Activated CD4-positive, alpha-beta T cell treated with anti-CD3 and anti-CD28 coated beads, Interleukin-2, amount 10 ng/mL, durations not matched to agents 7 days and 5 days (primary cell): ENCODE measurements at places on chromosomes 7 and 10.
A peak's percentile ranks its signal among the peaks of the same experiment; 100 is the strongest.

DNA sequence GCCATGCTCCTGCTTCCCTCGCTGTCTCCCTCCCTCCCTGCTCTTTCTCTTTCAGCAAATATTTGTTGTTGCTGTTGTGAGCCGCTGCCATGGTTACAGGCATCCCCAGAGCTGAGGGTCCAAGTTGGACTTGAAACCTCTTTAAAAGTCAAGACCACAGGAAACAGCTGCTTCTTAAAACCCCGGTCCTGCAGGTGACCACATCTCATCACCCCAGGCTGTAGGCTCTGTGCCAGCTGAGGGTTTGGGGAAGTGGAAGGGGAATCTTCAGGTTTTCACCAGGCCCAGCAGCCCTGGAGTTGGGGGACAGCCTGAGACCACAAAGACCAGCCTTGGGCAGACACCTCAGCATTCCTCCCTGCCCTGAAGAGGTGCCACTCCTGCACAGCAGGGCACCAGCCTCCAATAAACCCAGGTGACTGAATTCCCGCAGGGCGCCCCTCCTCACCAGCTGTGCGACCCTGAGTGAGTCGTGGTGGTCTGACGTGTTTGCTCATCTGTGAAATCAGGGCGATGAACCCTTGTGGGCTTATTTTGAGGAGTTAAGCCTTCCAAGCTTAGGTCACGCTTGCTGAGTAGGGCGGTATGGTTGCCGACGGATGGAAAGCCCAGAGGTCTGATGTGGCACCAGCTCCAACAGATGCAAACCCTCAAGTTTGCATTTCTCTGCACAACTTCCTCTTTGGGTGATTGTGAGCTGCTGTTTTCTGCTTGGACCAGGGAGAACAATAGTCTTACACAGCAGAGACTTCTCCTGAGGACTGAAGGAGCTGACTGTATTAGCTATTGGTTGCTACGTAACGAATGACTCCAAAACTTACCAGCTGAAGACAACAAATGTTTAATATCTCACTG lies 24.8 kb downstream of the NPTX2 start:
- no peak for DNase-seq

DNA sequence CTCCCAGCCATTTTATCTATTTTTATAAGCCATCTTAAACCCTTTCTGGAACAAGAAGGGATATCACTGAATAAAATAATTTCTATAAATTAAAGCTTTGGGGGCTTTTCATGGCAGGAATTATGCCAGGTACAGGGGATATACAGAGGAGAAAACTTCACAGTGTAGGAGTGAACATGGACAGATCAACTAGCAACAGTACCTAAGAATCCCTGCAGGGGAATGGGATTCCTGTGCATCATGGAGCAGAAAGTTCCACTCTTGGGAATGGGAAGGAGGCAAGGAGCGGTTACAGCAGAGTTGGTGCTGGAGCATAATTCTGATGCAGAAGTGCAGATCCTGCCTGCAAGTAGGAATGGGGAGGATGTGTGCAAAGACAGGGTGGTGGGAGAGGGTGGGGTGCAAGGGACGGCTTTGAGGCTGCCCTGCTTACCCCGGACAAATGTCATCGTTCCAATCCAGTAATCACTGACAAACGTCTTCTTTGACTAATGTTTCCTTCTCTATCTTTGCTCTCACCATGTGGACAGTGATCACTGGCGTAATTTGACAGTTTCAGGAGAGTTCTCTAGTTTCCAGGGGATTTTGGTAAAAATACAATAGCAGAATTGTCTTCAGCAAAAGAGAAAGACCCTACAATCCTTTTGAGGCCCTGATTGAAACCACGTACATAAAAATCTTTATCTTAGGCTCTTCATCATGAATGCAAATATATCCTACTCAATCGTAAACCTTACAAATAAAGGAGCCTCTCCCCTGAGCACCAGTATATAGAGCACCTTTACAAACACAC lies 196.7 kb downstream of the HECW1 start:
- DNase-seq = no peak

GRCh38 chr7:66442385-66442784 lies 186.3 kb upstream of the KCTD7 start:
- DNase-seq = no peak

- DNase-seq = no peak
Observed at GRCh38 chr10:95406651-95407280, 116.0 kb upstream of the PDLIM1 start.

DNA sequence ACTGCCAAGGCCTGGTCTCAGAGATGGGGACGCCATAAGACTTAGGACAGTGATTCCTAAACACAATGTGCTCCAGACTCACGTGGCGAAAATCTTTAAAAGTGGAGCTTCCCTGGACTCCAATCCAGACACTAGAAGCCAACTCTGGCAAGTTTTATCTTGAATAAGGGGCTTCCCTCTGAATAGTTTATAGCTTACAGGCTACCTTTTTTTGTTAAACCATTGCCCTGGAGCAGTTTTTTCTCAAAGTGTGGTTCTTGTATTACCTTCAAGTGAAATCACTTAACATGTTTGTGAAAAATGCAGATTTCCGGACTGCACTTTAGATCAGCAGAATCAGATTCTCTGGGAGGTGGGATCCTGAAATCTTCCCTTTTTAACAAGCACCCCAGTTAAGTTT lies 171.7 kb upstream of the PHF14 start:
- no peak for DNase-seq

- no peak for DNase-seq
Observed at GRCh38 chr7:137287651-137288258, 55.8 kb downstream of the PTN start.

DNA sequence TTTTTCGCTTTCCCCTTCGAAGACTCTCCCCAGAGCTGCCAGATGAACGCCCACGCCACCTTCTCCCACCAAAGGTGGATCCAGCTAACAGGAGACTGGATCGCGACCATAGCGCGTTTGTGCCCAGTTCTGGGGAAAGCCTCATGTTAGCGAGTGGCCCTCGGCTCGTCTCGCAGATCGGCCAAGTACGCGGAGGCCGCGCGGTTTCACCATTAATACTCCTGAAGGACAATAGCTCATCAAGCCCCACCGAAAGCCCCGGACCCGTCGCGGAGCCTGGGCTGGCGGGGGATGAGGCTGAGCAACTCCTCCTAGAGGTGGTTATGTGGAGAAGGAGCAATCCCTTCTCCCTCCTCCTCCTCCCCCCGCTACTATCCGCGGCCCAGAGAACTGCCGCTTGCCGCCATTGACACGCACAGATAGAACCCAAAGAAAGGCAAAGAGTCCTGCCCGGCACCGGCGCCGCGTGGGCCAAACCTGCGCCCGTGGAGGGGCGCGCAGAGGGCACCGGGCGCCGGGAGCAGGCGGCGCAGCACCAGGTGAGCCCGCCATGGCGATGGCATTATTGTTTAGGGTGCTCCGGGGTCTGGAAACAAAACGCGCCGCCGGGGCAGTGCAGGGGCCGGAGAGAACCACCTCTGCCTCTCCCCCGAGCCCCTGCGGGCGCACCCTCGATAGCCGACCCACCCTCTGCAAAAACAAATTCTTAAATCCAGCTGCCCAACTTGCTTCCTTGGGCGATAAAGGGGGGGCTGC lies at the start of gene MACROH2A2:
Gene MACROH2A2 (plus strand): TSS at position 385 of the 756 bp plus-strand sequence. CDS start 22,813 bp downstream, outside the sequence.
- peak; percentile 13 for DNase-seq

DNA sequence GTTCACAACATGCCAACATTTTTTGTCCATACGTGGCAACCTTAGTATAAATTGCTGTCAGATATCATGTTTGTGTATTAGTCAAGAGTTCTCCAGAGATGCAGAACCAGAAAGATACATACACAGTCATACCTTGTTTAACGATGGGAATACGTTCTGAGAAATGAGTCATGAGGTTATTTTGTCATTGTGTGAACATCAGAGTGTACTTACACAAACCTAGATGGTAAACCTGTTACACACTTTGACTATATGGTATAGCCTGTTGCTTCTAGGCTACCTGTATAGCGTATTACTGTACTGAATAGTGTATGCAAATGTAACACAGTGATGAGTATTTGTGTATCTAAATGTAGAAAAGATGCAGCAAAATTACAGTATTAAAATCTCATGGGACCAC lies 22.3 kb downstream of the ZNF518A start:
- no peak for DNase-seq

- no peak for DNase-seq
Observed at GRCh38 chr7:101239191-101239950, 1.8 kb upstream of the CLDN15 start.

GRCh38 chr7:157561816-157562410 lies 225.1 kb downstream of the DNAJB6 start:
- no peak for DNase-seq

GRCh38 chr7:50347693-50348092 lies 43.2 kb downstream of the IKZF1 start:
- DNase-seq = peak; percentile 69

- DNase-seq = no peak
Observed at GRCh38 chr7:134548877-134549276, at the start of gene AKR1B15. Gene AKR1B15, plus strand, starts transcription at chr7:134549110. Its CDS starts 15,510 bp downstream, at chr7:134564620.

- DNase-seq = no peak
Observed at GRCh38 chr10:85593226-85593772, 773.3 kb downstream of the GRID1 start.

DNA sequence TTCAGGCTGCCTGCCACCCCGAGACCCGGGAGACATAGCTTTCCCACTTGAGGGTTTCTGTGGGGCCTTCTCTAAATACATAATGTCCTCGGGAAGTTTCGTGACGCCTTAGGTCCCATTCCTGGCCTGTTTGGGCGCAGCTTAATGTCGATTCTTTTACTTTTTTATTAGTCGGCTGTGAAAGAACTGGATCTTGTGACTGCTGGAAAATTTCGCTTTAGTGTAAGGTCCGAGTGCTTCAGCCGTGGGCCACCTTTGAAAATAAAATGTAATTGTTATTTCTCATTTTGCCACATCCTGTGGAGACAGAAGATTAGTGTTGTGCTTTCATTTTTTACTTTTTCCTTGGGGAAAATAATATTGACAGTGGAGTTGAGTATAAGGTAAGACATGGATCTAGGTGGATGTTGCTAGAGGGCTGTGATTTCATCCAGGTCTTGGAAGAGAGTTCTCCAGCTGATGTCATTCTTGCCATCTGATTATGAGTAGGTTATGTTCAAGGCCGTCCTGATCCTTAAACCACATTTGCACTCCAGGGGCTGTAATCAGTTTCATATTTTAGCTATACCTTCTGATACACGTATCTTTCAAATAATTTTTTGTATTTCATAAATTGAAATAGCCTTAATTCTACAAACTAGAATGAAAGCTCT lies 830 bp downstream of the RAB18 start:
- no peak for DNase-seq

GRCh38 chr10:36462194-36462593 lies 663.2 kb upstream of the ANKRD30A start:
- DNase-seq = no peak

GRCh38 chr7:126790763-126791162 lies 462.0 kb downstream of the GRM8 start:
- DNase-seq = no peak

GRCh38 chr7:123666492-123666891 lies 10.8 kb downstream of the LMOD2 start:
- DNase-seq = no peak

DNA sequence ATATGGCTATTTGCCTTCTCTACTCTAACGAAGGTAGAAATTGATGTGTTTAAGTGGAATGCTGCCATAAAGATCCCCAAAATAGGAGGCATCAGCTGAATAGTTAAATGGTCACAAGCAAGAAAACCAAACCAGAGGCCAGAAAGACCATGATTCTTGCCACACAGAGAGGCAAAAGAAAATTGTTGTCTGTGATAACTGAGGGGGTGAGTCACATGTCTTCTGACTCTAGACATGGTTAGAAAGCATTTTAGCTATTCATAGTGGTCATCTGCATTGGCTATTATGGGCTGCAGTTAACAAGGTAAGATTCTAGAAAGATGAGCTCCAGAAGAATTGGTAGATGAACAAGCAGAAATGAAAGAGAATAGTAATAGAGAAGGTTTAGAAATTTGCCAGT lies 361.4 kb upstream of the NPSR1 start:
- DNase-seq = no peak

DNA sequence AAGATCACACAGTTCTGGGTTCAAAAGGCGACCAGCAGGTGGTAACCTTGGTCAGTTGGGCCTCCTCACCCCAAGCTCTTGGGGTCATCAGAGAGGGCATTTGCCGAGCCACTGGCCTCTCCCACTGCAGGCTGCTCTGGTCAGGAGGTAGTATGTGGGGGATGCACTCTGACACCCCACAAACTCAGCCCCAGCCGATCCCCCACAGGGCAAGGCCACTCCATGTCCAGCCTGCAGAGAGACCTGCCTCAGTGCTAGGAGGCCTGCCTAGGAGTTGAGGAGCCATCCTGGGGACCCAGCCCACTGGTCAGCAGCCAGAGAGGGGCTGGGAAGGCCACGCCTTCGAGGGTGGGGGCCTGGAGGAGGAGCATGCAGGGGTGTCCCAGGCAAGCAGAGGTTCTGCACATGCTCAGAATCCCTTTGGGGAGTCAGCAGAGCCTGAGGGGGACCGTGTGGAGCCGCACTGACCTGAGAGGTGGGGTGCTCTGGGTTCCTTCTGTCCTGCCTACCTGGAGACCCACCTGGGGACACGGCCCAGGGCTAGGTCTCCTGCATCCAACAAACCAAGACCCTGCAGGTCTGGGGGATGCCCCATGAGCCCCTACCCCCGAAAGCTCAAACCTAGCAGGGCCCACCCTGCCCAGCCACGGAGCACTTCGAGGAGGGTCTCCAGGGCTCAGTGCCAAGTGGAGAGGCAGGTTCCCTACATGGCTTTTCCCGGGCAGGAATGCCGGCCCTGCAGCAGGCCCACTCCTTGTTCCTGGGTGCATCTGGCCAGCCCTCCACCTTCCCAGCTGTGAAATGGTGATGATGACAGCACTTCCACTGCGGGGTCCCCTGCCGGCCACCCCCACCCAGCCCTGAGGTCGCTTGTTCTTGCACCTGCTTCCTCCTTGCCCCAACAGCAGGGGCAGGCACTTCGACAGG lies 58.5 kb downstream of the RASGEF1A start:
- DNase-seq = no peak

GRCh38 chr10:132336919-132337407 lies 5.0 kb downstream of the LRRC27 start:
- peak; percentile 17 for DNase-seq

DNA sequence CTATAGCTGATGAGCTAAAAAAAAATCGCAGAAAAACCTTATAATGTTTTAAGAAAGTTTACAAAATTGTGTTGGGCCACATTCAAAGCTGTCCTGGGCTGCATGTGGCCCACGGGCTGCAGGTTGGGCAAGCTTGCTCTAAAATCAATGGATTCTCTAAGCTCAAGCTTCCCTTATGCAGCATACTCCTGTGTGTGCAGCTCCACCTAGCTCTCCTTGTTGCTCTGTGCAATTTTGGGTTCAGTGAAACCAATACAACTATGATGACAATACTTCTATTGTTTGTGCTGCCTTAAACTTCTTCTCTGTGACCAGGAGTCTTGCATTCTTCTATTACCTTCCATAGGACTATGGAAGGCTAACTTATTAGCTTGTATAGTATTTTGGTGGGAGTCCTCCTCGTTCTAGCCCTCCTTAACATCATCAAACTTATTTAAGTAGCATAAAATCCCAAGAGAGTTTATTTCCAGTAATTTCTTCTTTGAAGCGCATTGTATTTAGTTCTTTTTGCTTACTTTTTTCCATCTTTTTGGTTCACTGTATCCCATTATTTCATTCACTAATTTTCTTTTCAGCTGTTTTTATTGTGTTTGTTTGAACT lies 170.9 kb upstream of the SMIM30 start:
- no peak for DNase-seq

DNA sequence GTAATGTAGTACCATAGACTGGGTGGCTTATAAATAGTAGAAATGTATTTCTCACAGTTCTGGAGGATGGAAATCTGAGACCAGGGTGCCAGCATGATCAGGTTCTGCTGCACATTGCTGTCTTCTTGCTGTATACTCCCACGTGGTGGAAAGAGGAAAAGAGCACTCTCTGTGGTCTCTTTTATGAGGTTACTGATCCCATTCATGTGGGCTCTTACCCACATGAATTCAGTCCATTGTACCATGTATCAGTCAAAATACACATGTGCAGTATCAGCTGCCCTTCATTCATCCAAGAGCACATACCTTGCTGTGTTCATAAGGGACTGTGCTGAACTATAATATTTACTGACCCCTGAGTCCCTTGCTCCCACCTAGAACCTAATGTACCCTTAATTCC lies 17.1 kb downstream of the PNLIPRP2 start:
- DNase-seq = no peak
